ENCODE measurements at places on chromosomes 7 and 10. TPM values are rescaled to one million over a fixed set of nuclear protein-coding genes. Genes with fewer than 3 reads are reported as not detected.

- no peak for DNase-seq
These were observed 16.0 kb upstream of the CAMK2B start for GRCh38 chr7:44341401-44341800.

GRCh38 chr10:49679480-49679893 lies at the start of gene C10orf53:
Gene C10orf53, plus strand, starts transcription at chr10:49679651. Its CDS starts 47 bp downstream, at chr10:49679698.
- DNase-seq: no peak

DNA sequence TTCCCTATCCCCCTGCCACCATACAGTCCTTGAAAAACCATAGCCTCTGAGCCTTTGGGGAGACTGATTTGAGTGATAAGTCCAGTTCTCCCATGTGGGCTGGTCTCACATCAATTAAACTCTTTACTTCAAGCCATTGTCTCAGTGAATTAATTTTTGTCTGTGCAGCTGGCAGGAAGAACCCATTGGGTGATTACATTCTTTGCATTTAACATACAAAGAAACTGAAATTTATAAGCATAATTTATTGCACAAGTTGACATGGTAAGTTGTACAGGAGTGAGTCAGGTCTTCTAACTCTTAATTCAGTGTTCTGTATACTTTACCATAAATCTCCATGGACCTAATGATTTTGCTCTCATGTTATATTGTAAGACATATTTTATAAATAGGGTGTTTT lies 1613.0 kb upstream of the LRRTM3 start:
- no peak for DNase-seq

DNA sequence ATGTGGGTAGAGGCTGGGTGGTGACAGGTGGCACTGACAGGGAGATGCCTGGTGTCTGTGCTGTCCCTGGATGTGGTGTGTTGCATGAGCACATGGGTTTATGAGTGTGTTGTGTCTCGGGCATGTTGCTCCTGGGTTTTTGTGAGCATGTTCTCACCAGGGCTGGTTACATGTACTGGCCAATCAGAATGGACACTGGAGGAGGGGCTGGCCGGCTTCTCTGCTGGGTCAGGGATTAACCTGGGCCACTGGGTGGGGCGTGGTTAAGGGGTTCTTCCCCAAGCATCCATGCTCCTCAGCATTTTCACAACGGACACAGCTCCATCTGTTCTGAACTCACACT lies 20.8 kb upstream of the VOPP1 start:
- DNase-seq: no peak

DNA sequence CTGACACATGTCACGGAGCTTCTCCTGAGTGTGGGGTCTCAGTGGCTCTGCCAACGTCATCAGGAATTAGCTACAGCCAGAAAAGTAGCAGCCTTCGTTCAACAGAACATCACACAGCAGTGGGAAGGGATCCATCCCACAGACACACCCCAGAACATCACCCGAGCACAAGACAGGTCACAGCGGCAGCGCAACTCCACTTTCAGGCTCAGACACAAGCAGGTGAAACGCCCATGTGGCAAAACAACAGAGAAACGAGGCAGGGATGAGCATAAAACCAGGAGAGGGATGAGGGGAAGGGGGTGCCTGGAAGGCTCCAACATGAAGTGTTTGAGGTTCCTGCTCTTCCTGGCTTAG lies 44.8 kb downstream of the CAMK2B start:
- DNase-seq: peak; percentile 8

DNA sequence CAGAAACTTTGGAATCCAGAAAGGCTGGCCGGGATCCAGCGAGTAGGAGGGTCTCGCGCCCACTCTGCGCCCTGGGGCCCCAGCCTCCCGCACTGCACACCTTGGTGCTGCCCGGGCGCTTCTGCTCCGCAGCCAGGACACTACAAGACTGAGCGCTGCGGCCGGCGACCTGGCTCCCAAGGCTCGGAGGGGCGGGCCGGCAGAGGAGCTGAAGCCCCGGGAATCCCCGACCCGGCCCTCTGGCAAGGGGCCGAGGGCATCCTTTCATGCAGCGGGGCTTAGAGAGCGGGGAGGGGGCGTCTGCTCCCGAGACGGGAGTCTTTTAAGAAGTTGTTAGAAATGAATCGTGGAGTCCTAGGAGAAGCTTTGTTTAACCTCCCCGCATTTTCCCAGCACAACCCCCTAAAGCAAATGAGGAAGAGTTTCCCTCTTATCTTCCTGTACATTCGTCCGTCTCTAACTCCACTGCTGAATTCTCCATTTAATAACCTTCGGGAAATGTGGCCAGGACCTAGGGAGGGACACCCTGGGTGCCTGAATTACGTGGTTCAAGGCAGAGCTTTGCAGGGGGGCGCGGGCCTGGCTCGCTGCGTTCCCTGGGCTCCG lies 1.1 kb downstream of the VWC2 start:
- DNase-seq: no peak

- no peak for DNase-seq
These were observed 59.6 kb upstream of the PPP2R2D start for GRCh38 chr10:131841131-131841660.

- no peak for DNase-seq
These were observed 9.2 kb downstream of the CCDC136 start for GRCh38 chr7:128801003-128801402.

- no peak for DNase-seq
These were observed 144.7 kb downstream of the NRP1 start for GRCh38 chr10:33189808-33190207.

DNA sequence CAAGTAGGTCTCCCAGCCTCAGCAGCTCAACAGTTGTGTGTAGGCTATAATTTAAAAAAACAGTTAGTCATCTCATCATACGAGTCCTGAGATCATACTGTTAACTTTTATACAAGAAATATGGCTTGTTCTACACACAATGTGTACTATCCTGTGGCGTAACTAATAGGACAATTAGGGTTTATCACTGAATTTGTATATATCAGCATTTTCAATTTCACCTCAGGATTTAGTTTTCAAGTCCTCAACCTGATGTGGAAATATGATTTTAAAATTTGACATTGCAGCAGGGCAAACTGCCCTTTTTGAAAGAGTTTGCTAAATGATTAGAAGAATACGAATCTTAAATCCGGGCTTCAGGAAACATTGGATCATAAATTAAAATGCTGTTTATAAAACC lies 237.2 kb upstream of the CTBP2 start:
- no peak for DNase-seq

DNA sequence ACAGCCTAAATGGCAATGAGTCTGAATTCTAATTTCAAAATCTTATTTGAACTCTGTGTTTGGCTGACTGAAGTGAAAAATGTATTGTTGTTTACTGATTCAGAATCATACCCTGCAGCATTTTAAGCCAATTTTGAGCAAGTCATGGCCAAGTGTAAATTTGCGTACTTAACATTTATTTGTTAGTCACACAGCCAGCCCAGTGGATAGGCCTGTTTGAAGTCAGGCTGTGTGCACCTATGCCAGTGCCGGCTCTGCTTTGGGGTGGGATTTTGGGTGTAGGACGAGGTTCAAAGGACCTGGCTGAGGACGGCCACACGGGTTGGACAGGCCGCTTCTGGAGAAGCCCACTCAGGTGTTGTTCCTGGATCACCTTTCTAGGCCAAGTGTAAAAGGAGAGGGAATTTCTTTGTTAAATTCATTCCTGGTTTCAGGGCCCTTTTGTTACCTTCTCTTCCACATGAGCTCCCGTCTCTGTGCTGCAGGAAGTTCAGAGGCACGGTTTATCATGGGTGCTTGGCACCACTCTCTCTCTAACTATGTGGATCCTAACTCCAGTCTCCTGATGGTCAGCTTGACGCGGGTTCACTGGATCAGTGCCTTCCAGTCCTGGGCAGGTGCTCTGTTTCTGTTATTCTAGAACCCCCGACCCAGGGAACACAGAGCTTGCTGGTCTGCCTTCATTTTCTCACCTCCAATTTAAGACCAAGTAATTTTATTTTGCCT lies 84.7 kb downstream of the CCNY start:
- no peak for DNase-seq

DNA sequence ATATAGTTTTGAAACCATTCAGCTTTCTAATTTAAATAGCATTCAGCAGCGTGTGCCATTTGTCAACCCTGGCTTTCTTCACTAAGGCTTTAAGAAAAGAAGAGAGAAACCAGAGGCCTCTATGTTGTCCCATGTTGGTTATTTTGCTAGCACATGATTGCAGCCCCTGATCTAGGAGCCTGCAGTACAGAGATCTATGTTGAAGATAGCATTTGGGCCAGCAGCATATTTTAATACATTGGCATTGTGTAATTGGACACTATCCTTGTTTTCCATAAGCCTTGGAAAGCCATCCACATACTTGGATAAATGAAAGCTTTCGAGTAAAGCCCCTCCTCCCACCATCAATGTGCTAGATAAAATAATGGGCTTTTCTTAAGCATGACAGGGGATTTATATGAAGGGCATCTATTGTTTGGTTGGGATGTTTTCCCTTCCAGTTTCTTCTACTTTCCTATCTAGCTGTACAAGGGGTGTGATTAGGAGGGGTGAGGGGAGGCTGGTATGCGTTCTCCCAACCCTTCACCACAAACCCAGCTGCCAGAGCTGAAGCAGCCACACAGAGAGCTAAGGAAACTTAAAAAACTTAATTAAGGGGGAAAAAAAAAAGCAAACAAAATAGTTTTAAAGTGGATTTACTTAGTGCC lies 23.1 kb upstream of the SDHAF3 start:
- no peak for DNase-seq

DNA sequence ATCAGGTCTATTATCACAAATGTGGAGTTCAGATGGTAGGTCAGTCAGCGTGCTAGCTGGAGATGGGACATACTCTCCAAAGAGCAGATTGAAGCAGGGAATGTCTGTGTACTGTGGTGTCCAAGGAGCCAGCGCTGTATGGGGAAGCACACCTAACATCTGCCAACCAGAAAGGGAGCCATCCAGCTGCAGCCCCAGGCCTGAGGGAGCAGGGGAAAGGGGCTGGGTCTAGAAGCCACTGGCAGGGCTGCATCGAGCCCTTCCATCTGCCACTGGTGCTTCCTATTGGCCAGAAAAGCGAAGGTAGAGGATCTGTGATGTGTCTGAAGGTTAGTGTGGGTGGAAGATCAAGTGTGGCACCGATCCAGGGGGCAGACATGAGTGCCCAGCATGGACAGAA lies 8.0 kb upstream of the RAMP3 start:
- DNase-seq: no peak

- no peak for DNase-seq
These were observed 205.6 kb upstream of the CSTF2T start for GRCh38 chr10:51905032-51905431.

GRCh38 chr7:132777956-132778355 lies 201.7 kb upstream of the PLXNA4 start:
- no peak for DNase-seq

DNA sequence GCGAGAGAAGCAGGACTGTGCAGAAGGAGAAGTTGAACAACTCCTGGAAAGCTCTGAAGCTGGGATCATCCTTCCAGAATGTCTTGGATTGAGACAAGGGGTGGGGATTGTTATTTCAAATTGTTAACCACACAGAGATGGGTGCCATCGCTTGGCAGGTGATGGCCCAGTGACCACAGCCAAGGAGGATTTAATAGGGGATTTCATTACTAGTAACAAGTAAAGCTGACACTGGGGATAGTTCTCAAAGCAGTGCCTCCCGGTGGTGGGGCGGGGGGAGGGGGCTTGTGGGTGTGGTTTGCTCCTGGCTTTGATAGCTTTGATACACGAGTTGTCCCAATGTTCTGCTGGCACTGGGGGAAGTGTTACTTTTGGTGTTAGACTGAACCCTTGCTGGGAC lies 59.2 kb downstream of the ZNF503 start:
- no peak for DNase-seq

DNA sequence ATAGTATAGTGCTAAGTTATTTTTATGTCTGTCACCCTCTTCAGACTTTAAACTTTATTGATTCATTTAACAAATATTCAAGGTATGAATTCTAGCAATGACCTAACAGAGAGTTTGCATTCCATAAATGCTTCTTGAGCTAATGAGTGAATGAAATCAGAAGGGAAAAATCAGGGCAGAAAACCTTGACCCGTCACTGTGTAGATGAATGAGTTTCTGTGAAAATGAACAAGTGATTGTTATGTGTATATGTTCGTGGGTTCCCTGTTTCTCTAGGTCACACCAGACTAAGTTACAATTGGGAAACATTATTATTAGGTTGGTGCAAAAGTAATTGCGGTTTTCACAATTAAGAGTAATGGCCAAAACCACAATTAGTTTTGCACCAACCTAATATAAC lies 30.1 kb downstream of the APBB1IP start:
- no peak for DNase-seq

- peak; percentile 41 for DNase-seq
These were observed 110.4 kb downstream of the PON1 start for GRCh38 chr7:95213809-95214492.

- DNase-seq: no peak
These were observed 1.7 kb upstream of the WDR86 start for GRCh38 chr7:151411551-151411950.

DNA sequence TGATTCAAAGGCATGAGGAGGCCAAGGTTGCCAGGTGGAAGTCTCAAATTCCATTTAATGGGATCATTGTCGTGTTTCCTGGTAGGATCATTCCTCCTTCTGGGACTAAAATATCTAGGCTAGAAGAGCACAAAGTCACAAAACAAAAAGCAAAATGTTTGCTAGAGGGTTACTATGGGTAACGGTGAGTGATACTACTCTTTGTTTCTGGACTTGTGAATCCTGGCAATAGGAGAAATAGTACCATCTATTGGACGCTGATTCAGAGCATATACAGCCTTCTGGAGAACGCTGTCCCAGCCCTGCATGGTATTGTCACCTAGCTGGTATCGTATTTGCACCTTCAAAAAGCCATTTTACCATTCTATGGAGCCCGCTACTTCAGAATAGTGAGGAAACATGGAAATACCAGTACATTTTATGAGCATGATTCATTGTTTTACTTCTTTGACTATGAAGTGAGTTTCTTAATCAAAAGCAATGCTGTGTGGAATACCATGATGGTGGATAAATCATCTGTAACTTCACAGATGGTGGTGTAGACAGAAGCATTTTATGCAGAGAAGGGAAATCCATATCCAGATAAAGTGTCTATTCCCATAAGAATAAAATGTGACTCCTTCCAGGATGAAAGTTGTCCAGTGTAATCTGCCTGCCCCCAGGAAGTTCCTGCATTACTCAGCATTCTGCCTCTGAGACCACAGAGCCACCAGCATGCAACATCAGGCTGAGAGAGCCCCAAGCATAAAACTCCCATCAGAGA lies 361.0 kb downstream of the ETV1 start:
- no peak for DNase-seq

- no peak for DNase-seq
These were observed 28.2 kb downstream of the ASNS start for GRCh38 chr7:97844036-97844435.

Gene HYAL4
- total RNA-seq: not detected

Gene PYROXD2
- 10.4 TPM for total RNA-seq

Gene TUBB8
- 0.88 TPM for total RNA-seq

Gene PPP1R3A
- not detected for total RNA-seq

Gene TRIL
- 15.1 TPM for total RNA-seq

Gene PTF1A
- not detected for total RNA-seq

Gene TMEM176B
- total RNA-seq: 91.0 TPM

Gene PPP1R9A
- 5.5 TPM for total RNA-seq
